ENCODE measurements at places on chromosomes 3 and 15.

- no peak for DNase-seq
Observed at GRCh38 chr15:100601163-100601562, 821 bp downstream of the LINS1 start.

GRCh38 chr3:113212150-113212843 lies 940 bp downstream of the BOC start:
- no peak for DNase-seq

GRCh38 chr3:71524672-71525071 lies 58.9 kb downstream of the FOXP1 start:
- no peak for DNase-seq

DNA sequence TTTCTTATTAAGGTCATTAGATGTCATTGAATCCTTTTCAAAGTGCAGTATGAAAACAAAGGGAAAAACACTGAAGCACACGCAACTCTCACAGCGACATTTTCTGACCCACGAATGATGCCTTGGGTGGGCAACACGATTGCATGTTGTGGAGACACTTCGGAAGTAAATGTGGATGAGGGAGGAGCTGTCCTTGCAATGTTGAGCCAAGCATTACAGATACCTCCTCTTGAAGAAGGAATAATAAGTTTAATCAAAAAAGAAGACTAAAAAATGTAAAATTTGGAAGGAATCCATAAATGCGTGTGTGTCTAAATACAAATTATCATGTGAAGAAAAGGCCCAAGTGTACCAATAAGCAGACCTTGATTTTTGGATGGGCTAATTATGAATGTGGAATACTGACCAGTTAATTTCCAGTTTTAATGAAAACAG lies 16.9 kb downstream of the THBS1 start:
- no peak for DNase-seq

- no peak for DNase-seq
Observed at GRCh38 chr3:4290272-4290893, 12.8 kb upstream of the SETMAR start.

GRCh38 chr3:13584427-13584891 lies 35.5 kb downstream of the FBLN2 start:
- no peak for DNase-seq

GRCh38 chr3:1207904-1208303 lies 115.1 kb downstream of the CNTN6 start:
- DNase-seq = no peak

DNA sequence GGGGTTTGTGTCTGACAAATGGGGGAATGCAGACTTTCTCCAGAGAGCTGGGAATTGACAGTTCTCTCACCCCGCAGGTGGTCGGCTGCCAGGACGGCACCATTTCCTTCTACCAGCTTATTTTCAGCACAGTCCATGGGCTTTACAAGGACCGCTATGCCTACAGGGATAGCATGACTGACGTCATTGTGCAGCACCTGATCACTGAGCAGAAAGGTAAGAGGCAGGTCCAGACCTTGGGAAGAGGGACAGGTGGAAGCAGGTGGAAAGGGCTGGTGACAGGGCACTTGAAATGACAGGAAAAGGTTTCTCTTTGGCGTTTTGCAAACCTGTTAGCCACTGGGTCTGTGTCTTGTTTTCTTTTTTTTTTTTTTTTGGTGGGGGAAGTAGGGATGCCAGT lies 36.6 kb downstream of the IFT122 start:
- DNase-seq = no peak

GRCh38 chr3:17158941-17159682 lies 274.4 kb downstream of the PLCL2 start:
- no peak for DNase-seq

- DNase-seq = no peak
Observed at GRCh38 chr15:101168463-101168824, 83.4 kb downstream of the CHSY1 start.

DNA sequence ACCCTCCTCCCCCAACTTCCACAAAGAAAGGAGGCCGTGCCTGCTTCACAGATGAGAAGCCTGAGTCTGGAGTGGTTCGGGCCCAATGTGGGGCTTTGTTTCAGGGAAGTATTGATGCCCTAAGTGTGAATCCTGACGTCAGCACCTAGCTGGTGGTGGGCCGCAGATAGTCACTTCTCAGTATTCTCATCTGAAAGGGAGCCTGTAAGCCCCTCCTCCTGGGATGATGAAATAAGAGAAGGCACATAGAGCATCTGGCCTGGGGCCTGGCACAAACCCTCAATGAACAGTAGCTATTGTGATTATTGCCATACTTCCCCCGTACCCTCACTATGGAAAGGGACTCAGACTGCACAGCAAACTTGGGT lies 24.8 kb downstream of the LINGO1 start:
- DNase-seq = no peak

DNA sequence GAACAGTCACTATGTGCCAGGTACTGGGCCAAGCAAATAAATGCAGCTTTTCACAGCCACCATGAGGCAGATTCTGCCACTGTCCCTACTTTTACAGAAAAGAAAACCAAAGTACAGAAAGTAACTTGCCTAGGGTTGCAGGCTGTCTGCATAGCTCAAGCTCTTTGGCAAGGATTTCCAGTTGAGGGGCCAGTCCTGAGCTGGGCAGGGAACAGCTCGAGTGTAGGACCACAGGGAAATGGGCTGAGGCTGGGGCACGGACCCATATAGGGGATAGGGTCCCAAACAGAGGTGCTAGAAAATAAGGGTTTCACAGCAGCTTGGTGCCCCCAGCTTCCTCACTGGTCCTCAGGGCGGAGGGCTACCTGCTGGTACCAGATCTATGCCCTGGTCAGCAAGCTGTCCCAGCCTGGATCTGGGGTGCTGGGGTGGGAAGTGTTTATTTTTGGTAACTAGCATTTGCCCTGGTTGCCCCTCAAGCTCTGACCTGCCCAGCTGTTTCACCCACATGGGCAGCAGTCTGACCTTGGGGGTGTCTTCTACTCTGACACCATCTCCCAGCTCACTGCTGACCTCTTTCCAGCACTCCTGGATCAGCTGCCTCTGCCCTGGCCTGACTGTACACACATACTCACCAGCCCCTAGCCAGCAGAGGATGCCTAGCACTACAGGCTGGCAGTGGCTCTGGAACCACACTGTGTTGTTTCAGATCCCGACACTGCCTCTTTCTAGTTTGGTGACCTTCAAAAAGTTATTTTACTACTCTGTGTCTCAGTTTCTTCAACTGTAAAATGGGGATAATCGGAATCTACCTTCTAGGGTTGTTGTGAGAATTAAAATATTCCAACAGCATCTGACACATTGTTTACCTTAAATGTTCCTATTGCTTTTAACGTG lies 16.2 kb downstream of the MRAS start:
- no peak for DNase-seq

GRCh38 chr3:86464180-86464579 lies 526.8 kb downstream of the VGLL3 start:
- DNase-seq = no peak

GRCh38 chr3:179375091-179375999 lies 27.8 kb downstream of the MFN1 start:
- no peak for DNase-seq

- DNase-seq = no peak
Observed at GRCh38 chr3:99532246-99532645, 106.1 kb upstream of the COL8A1 start.

DNA sequence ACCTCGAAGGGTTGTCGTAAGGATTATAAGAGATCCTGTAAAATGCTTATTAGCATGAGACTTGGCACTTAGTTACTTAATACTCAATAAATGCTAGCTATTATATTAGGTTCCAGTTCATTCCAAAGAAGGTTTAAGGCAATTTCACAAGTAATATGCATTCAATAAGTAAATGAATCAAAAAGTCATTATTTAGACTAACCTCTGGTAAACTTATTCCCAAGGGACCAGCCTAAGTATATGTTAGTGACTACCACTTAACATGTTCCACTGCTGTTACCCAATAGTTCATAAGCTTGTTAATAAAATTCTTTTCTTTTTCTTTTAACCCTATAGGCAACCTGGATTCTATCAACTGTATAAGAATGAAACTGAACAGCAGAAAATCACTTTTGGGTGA lies 5.1 kb downstream of the PDCD10 start:
- DNase-seq = no peak

All from activated CD8-positive, alpha-beta memory T cell treated with anti-CD3 and anti-CD28 coated beads for 1 hour (primary cell).